ENCODE measurements at places on chromosomes 6 and 20.

- DNase-seq, result no peak
These were observed 24.7 kb upstream of the BAG2 start for GRCh38 chr6:57147401-57147800.

DNA sequence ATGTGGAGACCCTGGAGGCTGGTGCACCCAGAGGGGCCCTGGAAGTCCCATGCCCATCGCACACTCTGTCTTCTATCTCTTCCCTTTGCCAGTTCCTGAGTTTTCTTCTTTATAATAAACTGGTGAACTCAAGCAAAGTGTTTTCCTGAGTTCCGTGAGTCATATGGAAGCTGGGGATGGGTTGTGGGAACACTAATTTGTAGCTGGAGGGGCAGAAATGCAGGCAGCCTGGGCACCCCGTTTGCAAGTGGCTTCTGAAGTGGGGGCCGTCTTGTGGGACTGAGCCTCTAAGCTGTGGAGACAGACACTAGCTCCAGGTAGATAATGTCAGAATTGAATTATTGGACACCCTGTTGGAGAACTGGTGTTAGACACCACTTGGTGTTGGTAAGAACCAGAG is 3.2 kb upstream of the PPP1R3G start:
- DNase-seq, result no peak

DNA sequence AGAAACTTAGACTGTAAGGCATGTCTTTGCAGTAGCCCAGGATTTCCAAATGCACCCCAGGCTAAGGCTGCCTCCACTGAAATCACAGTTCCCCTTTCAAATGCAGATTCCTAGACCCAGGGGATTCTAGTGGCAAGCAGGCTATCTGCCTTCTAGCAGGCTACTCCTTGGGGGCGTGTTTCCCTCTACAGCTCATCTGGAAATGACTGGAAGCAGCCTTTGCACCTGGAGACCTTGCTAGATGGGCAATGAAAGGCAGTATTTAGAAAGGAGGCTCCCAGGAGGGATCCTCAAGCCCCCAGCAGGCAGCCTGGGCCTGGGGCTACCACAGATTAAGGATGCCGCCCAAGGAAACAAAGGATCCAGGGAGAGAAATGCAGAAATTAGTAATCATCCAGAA is 26.0 kb upstream of the SYNDIG1 start:
- no peak for DNase-seq

GRCh38 chr6:75402296-75402695 is 91.3 kb downstream of the FILIP1 start:
- no peak for DNase-seq

DNA sequence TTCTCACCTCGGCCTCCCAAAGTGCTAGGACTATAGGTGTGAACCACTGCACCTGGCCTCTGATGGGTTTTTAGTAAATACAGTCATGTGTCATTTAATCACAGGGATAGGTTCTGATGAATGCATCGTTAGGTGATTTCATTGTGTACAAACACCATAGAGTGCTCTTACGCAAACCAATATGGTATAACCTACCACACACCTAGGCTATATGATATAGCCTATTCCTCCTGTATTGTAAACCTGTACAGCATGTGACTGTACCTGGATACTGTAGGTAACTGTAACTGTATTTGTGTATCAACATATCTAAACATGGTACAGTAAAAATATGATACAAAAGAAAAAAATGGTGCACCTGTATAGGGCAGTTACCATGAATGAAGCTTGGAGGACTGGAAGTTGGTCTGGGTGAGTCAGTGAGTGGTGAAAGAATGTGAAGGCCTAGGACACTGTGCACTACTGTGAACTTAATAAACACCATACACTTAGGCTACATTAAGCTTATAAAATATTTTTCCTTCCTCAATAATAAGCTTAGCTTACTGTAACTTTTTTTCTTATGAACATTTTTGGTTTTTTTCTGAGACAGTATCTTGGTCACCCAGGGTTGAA is 10.0 kb downstream of the BICRAL start:
- DNase-seq, result no peak
